ENCODE measurements at places on chromosomes 3 and 15. TPM values are rescaled to one million over a fixed set of nuclear protein-coding genes. Genes with fewer than 3 reads are reported as not detected.
A peak's percentile ranks its signal among the peaks of the same experiment; 100 is the strongest.

Gene LYZL4
- total RNA-seq, result not detected

- peak; percentile 75 for DNase-seq
These were observed 1.7 kb downstream of the SEMA5B start for GRCh38 chr3:123025642-123026521.

DNA sequence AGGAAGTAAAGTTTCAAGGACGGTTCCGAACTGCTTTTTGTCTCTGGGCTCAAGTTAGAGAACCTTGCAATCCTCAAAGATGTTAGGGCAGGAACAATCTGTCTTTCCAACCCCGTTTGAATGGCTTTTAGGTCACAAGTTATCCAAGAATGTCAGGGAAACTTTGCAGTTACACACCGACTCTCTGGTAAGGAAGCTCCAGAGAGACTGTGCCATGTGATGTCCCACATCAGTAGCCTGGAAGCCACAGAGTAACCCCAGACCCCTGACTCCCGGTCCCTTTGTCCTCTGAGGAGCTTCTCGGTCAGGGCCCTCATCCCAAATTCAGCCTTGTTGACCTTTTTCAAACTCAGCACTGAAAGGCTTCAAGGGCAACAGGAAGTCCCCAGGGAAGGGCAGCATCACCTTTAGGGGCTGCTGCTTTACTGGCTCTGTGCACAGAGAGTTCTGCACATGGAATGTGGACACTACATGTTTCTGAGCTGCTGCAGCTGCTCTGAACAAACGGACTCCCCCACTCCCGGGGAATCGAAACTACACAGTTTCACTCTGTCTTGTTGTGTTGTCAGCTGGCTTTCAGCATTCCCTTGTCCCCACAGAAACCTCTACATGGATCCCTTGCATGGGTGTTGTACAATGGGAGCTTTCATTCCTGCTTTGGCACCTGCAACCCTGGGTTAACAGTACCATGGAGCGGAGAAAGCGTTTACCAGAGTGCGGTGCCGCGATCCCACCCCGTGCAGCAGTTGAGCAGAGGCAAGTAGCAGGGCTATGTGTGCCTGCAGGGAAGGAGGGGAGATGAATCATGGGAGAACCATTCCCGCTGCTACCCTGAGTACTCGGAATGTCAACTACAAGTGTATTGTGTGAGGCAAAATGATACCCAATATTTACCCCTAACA, 408.2 kb upstream of the THBS1 start:
- peak; percentile 48 for DNase-seq

GRCh38 chr3:126649556-126650092, 5.3 kb downstream of the TXNRD3 start:
- no peak for DNase-seq

- DNase-seq, result no peak
These were observed 50.1 kb downstream of the NR1I2 start for GRCh38 chr3:119831941-119832371.

DNA sequence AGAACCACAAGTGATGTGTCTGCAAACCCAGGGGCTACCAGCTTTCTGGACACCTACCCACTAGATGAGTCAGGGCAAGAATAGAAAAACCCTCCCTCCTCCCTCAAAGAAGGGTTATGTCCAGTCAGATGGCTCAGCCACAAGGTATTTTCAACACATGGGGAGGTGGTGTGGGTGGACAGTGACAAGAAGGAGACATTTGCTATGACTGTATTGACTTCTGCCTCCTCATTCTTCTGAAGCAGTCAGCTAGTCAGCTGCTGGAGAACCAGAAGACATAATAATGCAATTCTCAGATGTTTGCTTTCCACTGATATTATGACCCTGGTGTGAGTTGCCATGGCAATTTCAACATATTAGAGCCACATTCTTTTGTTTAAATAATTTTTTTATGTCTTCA, 66.7 kb upstream of the GOLGA8B start:
- DNase-seq, result no peak
